ENCODE measurements at places on chromosomes 12 and 14.
A peak's percentile ranks its signal among the peaks of the same experiment; 100 is the strongest.

DNA sequence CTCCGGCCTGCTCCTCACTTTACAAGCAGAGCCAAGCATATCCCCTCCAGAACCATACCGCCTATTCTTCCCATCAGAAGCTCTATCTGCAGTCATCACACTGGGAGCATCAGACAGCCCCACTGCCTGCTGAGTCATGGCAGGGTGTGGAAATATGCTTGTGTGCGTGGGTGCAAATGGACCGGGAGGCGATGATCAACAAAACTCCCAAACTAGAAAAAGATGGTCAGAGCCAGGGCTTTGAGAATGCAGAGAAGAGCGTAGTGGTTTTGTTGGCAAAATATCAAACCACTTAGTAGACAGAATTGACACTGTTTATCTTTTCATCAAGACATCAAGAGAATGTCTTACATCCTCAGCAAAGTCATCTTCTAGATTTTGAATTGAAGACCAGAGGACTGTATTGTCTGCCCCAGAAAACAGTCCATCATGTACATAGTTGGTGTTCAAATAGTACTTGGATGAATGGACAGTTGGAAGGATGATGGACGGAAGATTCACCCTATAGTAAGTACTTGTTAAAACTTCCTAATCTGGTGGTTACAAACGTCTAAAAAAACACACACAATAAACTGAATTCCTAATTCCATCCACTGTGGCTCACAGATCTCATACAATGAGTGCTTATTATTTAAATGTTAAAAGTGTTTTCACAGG is 54.9 kb downstream of the VWF start:
- peak; percentile 21 for DNase-seq

- no peak for DNase-seq
Measured at GRCh38 chr12:75913502-75914351, 117.8 kb downstream of the PHLDA1 start.

- DNase-seq = no peak
Measured at GRCh38 chr12:95335948-95336347, 118.3 kb downstream of the VEZT start.

- no peak for DNase-seq
Measured at GRCh38 chr12:99771659-99772058, 124.1 kb downstream of the GARIN6 start.

DNA sequence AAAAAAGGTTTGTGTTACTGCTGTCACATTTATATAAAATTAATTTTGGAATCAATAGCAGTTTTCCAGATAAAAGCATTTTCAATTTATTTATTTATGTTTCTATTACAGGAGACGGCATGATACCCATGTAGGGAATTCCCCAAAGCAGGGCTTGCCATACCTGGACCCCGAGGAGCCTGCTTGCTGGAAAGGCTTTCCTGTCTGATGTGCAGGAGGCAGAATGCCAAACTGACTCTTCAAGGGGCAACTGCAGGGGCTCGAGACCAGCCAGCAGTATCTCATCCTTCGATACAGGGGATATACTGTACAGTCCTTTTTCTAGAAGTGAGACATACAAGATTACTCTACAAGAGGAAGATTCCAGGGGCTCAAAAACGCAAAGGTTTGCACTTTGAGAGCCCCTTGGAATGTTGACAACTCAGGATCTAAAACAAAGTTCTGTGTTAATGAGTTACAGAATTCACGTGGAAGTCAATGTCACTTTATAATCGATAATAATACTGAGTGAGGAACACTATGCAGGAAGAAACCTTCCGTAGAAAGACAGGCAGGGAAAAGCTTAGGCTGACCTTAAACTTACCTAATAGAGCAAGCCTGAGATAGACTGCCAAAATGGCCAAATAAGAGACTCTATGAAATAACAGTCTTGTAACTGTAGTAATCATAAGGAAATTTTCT is 38.6 kb downstream of the ZNF664 start:
- DNase-seq = no peak

- no peak for DNase-seq
Measured at GRCh38 chr12:78185651-78186050, 355.0 kb downstream of the NAV3 start.

- no peak for DNase-seq
Measured at GRCh38 chr12:77940011-77940423, 109.3 kb downstream of the NAV3 start.

GRCh38 chr12:124841558-124841945 is 22.1 kb downstream of the SCARB1 start:
- no peak for DNase-seq

DNA sequence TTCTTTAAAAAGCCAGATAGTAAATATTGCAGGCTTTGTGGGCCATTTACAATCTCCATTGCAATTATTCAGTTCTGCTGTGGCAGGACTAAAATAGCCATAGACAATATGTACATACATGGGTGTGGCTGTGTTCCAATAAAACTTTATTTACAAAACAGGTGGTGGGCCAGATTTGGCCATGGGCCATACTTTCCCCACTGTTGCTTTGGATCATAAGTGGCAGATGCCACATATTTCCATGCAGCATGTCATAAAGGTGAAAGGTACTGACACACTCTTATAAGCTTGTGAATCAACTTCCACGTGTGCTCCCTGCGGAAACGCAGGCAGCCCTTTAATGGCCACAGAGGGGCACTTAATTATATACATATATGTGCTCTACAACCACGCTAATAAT is 244.4 kb upstream of the FOXN3 start:
- DNase-seq = no peak

DNA sequence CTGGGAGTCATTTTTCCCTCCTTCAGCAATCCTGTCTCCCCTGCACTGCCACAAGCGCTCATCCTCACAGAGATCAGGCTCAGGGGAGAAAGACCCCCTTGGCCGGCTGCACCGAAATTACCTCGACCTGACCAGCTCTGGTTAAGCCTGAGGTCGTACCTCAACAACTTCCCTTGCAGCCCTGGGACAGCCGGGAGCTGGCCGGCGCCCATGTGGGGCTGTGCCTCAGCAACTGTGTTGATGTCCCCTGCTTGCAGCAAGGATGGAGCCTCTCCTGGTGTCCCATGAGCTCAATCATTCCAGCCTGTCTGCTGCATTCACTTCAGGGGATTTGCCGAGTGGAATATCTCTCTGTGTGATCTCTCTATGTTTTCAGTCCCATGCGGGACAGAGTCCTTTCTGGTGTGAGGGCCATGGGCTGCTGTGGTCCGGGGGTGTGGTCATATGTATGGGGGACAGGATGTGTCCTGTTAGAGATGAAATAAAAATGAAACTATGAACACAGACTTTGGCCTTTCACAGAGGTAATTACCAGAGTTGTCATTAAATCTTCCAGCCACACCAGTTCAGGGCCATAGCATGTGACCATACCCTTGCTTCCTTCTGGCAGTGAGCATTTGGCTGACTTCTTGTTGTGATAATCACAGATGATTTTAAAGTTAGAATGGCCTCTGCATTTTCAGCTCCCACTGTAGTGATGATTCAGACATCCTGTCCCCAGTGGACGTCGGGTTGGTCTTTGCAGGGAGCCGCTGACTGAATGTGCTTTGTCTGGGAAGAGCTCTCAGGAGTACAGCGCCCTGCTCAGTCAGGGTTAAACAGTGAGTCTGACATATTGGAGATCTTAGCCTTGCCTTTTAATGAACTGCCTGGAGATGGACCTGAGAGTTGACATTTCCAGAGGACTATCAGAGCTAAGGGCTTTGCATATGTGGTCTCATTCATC is 405.9 kb downstream of the AACS start:
- DNase-seq = no peak

GRCh38 chr14:77000340-77001270 is 27.9 kb downstream of the IRF2BPL start:
- no peak for DNase-seq

DNA sequence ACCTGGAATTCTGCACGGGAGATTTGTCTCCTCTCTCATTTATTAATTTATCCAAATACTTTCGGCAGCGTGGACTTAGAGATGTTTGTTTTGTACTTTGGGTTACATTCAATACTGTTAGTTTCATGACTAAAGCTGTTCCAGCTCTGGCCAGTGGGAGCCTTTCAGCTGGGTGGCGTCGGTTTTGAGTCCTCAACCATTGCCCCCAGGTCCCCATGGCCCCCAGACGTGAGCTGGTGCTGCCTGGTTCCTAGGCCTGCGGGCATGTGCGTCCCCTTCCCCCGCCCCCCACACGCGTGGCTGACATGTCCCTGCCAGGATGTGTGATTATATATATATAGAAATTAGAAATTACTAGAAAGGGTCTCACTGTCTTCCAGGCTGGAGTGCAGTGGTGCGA is 48.2 kb downstream of the KIF26A start:
- no peak for DNase-seq

DNA sequence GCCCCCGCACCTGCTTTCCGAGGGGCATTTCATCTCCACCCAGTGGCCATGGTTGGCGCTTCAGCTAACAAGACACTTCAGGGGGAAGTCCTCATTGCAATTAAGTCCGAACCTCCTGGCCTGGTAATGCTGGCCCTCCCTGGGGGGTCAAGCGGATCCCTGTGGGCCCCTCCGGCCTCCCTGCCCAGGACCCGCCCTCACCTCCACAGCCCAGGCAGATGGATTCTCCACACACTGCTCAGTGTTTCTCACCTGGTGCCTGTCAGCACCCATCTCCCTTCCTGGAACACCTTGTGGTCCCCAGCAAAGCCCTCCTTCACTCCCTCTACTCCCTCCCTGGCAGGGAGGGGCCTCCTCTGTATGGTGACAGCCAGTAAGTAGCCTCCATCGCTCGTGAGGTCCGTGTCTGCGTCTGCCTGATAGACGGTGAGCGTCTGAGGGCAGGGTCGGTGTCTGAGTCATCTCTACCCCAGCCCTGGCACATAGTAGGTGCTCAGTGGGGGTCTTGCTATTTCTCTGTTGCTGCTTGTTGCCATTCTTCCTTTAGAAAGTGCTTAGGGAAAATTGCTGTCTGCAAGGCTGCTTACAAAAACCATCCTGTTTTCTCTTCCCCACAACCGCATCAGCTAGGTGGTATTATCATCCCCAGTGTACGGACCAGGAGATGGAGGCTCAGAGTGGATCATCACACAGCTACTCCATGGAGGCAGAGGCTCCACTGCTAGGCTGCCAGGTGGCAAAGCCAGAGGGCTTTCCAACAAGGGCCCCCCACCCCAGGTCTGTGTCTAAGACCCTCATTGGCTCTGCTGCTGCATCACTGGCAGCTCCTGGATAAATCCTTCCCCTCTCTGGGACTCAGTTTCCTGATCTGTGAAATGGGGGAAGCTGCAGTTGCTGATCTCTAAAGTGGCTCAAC is 39.7 kb upstream of the EML1 start:
- DNase-seq = no peak

- no peak for DNase-seq
Measured at GRCh38 chr14:64463195-64463594, 2.1 kb upstream of the AKAP5 start.

- no peak for DNase-seq
Measured at GRCh38 chr12:108156717-108157116, 27.6 kb downstream of the WSCD2 start.

GRCh38 chr12:80813820-80814219 is 97.1 kb downstream of the MYF5 start:
- no peak for DNase-seq
